ENCODE measurements at places on chromosomes 6 and 20. TPM values are rescaled to one million over a fixed set of nuclear protein-coding genes. Genes with fewer than 3 reads are reported as not detected.

DNA sequence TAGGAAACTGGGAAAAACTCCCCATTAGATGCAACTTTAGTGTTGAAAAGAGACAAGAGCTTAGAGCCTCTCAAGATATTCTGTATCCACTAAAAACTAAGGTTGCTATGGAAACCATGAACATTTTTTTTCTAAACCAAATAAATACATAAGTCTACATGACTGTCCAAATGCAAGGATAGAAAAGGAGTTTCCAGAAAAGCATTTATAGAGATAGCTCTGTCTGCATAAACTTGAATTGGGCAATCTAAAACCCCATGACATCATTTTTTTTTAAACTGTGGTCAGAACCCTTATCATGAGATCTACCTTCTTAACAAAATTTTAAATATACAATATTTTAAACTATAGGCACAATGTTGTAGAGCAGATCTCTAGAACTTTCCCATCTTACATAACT is 36.4 kb upstream of the FAM83B start:
- no peak for DNase-seq

DNA sequence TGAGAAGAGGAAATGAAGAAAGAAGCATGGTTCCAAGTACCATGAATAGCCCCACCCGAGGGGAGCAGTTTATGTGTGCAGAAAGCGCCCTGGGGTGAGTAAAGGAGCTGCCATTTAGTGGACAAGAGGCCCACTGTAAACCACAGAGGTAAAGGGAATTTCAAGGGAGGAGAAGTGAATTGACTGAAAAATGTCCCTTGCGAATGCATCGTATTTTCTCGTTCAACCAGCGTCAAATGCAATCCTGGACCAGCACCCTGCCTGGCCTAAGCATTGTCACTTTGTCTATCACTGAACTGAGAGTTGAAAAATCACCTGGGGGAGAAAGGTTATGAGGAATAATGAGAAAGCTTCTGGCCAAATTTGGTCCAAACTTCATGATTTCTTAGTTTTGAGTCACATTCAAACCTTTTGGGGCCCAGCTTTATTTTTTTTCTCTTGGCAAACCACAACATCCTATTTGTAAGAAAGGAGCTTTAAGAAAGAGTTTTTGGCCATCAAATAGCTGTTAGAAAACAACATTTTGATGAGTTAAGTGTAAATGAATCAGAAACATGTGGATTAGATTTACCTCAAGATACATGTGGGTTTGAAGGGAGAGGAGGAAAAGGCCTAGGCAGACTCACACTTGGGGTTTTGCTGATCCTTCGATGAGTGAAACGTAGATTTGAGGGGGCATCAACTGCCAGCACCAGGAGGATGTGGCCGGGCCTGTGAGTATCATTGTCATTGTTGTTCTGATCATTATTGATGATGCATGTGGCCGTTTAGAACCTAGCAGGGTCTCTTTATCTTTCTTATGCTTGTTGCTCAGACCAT is 214.0 kb downstream of the CLIC5 start:
- DNase-seq = no peak

GRCh38 chr20:39222101-39222500 is 260.0 kb downstream of the DHX35 start:
- DNase-seq = no peak

- DNase-seq = peak; percentile 77
Measured at GRCh38 chr20:32316667-32317066, 39.2 kb downstream of the KIF3B start.

The FERMT1 gene
- 1.5 TPM for total RNA-seq

- DNase-seq = no peak
Measured at GRCh38 chr6:168190646-168191443, 111.8 kb upstream of the FRMD1 start.

GRCh38 chr6:141140905-141141304 is 991.8 kb upstream of the GJE1 start:
- DNase-seq = no peak

The ENPP3 gene
- not detected for total RNA-seq

DNA sequence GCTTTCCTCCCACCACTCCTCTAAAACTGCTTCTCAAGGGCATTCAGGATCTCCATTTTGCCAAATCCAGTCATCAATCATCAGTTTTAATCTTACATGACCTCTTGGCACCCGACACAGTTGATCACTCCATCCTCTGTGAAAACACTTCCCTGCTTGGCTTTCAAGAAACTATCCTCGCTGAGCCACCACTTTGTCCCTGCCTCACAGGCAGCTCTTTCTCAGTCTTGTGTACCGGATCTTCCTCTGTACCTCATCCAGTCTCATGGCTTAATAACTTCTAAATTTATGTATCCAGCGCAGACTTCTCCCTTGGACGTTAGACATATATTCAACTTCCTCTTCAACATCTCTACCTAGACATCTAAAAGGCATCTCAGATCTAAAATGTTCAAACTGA is 89.9 kb downstream of the BTBD9 start:
- DNase-seq = no peak

The SHLD1 gene
- 6.4 TPM for total RNA-seq
